Stimulated activated CD4-positive, alpha-beta T cell treated with anti-CD3 and anti-CD28 coated beads, Interleukin-2, amount 100 ng/mL, for 24 hours (primary cell): ENCODE measurements at places on chromosomes 5 and 9.

DNA sequence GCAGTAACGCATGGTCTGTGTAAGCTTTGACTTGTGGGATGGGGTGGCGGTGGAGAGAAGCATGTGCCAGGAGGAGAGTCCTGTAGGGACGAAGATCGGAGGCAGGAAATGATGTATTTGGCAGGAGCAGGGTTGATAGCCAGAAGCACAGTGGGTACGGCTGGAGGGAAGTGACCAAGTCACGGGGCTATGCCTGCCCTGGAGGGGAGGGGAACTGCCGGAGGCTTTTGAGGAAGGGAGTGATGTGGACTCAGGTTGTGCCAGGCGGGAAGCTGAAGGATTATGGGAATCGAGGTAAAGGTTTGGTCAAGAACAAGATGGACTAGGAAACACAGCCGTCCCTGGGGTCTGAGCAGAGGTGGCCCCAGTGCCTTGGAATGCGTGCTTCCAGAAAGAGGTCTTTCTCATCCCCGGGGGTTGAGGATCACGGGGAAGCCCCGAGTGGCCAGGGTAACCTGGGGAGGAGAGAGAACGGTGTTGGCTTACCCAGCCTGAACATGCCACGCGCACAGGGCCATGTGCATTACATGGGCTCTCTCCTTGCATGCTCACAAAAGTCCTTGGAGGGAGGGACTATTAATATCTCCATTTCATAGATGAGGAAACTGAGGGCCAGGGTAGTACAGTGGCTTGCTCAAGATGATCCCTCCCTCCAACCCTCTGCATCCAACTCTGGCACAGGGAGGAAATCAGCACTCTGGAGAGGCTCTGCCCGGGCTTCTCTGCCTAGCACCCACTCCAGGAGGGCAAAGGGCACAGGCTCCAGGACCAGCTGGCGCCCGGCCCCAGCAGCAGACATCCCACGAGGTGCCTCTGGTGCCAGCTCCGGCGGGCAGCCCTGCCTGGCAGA is 253.8 kb downstream of the PBX3 start:
- DNase-seq: no peak

- DNase-seq: no peak
Measured at GRCh38 chr5:178404987-178405386, 172.4 kb upstream of the PHYKPL start.

- DNase-seq: no peak
Measured at GRCh38 chr5:20528471-20528870, 540.5 kb upstream of the CDH18 start.

DNA sequence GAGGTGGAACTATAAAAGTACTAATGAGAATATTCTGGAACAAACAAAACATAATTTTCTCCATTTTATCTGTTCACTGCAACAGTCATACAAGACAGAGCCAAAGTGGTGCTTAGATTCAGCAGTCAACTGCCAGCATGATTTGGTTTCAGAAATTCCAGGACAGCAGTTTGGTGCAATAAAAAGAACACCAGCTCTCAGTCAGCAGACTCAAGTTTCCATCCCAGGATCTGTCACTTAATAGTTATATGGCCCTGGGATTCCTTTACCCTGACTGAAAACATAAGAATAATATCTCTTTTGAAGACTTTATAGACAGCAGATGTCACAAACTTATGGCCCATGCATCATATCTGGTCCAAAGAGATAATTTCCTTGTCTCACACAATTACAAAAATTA is 92.8 kb upstream of the RASEF start:
- DNase-seq: no peak

DNA sequence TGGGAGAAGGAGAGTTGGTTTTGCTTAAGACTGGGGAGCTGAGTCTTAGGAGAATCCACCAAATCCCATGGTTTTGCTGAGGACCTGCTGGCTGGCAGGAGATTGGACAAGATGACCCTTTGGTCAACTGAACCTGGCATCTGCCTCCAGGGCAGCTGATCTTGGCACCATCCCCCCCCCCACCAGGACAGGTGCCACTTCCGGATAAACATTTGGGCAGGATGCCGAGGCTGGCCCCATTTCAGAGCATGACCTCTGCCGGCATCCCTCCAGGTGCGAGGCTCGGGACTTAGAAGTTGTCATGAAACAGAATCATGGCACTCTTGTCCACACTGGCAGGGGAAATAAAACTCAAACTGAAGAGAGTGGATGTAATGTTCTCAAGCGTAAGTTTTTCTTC is 165.6 kb downstream of the MACROH2A1 start:
- DNase-seq: no peak

DNA sequence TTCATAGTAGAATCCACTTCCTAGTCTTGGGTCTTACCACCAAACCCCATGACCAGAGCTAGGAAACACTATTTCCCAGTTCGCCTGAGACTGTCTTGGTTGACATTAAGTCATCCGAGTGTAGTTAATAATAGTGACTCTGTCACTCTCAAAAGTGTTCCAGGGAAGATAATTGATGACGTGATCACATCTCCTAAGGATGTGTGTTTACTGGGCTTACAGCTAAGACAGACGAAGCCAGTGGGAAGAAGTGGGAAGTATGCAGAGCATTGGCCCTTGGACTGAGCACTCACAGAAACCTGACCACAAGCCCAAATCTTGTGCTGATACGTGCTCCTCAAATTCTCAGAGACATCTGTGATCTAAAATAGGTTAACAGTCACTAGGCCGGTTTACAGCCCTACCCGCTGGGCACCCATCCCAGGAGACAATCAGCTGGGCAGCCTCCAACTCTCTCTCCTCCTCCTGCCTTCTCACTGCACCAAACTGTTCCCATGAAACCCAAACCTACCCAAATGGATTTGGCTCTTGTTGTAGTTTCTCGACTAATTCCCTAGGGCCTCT is 316.6 kb downstream of the TLE1 start:
- DNase-seq: no peak

GRCh38 chr9:91503673-91504081 is 80.0 kb upstream of the NFIL3 start:
- DNase-seq: no peak

DNA sequence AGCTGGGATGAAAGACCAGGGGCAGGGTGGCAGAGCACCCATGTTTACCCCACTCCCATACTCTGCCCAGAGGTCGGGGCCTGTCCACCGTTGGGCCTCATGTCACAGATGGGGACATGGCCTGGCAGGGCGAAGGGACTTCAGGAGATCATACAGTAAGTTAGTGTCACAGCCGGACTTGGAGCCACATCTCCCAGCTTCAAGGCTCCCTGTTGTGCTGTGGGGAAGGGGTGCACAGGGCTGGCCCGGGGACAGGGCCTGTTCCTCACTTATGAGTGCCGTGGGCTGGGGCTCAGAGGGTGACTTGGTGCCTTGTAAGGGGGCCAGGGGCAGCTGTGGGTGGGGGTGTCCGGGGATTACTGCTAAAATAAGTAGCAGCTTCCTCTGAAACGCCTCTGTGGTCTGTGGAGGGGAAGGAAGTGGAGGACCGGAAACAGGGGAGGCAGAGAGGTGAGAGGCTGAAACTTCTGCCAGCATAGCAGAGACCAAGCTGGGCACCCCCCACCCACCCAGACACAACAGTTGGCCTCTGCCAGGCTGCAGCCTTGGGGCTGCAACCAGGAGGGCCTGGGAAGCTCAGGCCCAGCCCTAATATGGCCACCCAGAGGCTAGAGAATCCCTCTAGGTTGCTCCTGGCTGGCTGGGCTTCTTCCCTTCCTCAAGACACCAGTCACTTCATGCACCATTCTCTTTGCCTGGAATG is 41.1 kb upstream of the NEK6 start:
- DNase-seq: peak; percentile 63

DNA sequence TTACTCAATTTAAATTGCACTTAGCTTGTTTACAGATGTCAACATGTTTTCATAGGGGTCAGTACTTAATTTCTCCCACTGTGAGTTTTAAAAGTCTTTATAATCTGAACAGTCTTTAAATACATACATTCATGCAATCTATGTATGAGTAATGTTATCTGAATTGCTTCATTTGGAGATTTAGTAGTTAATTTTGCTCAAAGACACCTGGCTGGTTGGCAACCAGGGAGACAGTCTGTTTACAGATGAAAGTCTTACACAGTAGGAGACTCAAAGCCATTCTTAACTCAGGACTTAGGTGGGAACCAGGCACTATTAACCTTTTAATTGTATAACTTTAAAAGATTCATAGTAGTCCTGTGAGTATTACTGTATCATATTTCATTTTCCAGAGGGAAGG is 29.3 kb downstream of the DAB2 start:
- no peak for DNase-seq

DNA sequence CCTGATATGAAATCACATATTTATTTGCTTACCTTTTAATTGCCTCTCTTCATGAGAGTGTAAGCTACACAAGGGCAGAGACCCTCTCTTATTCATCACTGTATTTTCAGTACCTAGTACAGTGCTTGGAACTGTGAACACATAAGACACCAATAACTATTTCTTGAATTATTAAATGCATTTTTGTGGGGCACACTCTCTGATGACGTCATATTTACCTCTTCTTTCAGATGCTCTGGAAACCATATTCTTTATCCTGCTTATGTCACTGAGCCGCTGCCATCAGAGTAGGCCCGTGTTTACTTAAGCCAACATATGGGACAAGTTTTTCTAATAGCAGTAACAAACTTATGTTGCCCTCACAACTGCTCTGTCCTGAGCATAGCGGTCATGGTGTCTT is 266.5 kb downstream of the ELAVL2 start:
- DNase-seq: no peak

- no peak for DNase-seq
Measured at GRCh38 chr5:84149094-84149493, 235.6 kb downstream of the EDIL3 start.

GRCh38 chr5:112077180-112077579 is 320.2 kb upstream of the NREP start:
- DNase-seq: no peak

DNA sequence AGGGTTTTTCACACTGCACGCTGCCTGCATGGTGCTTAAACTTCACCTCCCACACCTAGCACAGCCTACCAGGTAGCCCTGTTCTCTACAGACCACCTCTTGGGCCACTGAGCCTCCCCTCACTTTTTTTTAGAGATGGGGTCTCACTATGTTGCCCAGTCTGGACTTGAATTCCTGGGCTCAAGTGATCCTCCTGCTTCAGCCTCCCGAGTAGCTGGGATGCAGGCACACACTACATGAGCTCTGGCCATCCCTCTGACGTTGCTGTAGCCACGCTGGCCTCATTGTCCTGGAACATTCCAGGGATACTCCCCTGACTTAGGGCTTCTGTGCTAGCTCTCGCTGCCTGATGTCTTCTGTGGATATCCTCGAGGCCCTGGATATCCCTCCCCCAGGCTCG is 7.2 kb upstream of the CACFD1 start:
- DNase-seq: no peak

DNA sequence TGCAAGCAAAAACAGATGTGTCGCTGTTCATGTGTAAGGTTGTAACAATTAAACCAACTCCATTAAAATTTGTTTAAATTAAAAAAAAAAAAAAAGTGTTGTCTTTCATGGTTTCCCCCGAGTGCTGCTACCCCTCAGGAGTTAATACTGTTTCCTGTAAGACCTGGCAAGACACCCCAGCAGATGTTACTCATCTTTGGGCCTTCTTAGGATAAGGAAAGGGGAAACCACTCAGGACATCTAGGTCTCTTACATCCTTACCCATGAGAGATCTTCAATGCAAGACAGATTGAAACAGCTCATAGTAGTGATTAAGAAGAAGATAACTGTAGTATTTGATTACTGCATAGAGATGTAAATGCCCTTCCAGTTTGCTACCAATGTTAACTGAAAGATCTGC is 33.5 kb upstream of the F2R start:
- DNase-seq: no peak

DNA sequence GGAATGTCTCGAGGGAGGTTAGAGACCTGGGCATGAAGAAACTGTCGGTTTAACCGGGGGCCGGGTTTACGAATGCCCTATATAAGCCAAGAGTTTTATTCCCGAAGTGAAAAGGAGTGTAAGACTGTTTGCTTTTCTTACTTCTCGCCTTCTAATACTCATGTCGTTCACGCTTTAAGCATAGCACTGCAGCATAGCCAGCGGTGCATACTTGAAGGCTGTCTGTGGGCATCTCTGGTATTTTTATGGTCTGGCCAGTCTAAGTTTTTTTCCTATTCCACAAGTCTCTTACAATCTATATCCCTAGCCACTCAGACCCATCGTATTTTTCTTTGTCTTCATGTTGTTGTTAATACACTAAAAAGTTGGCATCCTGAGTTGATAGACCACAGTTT is 1.2 kb downstream of the UHRF2 start:
- DNase-seq: no peak

GRCh38 chr5:13814301-13814700 is 130.2 kb downstream of the DNAH5 start:
- DNase-seq: no peak

- DNase-seq: no peak
Measured at GRCh38 chr5:35317586-35317985, 87.3 kb upstream of the PRLR start.

DNA sequence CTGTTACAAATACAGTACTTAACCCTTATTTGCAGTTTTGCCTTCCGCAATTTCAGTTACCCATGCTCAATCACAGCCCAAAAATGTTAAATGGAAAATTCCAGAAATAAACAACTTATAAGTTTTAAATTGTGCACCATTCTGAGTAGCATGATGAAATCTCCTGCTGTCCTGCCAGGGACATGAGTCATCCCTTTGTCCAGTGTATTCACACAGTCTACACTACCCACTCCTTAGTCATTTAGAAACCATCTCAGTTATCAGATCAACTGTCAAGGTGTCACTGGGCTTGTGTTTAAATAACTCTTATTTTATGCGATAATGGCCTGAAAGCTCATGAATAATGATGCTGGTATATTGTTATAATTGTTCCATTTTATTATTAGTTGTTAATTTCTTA is 95.8 kb downstream of the PLCXD3 start:
- no peak for DNase-seq

DNA sequence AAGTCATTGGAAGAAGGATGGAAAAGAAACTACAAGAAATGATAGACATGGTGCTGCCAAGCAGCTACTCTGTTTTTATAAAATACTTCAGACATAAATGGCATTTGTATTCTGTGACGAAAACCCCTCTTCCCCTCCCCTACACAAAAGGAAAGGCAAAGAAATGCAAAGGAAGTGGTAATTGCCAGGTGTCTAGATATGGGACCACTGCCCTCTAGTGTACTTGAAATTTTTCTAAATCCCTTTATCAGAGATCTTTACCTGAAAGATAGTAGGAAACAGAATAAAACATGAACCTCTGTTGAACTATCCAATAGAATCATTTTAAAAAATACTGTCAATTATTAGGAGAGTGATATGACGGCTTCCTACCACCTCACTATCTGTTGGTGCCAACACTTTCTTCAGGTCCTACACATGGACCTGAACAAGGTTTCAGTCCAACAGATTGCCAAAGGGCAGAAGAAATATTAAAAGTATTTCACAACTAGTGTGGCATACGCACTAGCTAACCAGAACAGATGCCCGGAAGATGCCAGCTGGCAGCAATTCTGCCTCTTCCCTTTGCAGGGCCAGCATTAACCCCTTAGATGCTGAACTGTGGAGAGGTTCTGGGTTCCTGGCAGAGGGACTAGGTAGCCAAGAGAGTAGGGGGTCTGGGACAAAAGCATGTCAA is 104.1 kb downstream of the TSSK1B start:
- DNase-seq: no peak

- DNase-seq: no peak
Measured at GRCh38 chr9:120974921-120975320, 48.3 kb upstream of the TRAF1 start.
